ENCODE measurements at places on chromosomes 2 and 18.

GRCh38 chr2:241490825-241491506 lies 17.4 kb downstream of the STK25 start:
- DNase-seq: no peak

- no peak for DNase-seq
These were observed 2.0 kb downstream of the SP9 start for GRCh38 chr2:174336501-174337336.

GRCh38 chr18:75454022-75454795 lies 26.7 kb upstream of the SMIM21 start:
- DNase-seq: no peak

GRCh38 chr18:3453540-3454364 lies 3.8 kb downstream of the TGIF1 start:
- DNase-seq: no peak

GRCh38 chr18:24126155-24126961 lies 12.5 kb upstream of the CABYR start:
- no peak for DNase-seq

DNA sequence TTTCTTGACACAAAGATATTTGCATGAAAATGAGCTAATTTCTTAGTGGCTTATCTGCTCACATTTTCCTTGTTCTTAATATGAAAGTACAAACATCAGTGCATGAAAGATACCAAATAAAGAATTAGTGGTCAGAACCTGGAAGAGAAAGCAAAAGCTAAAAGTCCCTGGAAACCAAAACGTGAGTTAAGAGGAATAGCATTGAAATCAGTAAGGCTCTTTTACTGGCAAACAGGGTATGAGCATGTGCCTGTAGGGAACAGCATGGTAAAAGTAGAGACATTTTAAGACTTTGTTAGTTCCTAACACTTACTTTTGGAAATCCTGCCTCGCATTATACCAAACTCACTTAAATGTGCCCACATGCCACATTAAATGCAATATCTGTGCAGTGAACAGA lies 31.9 kb upstream of the CWC22 start:
- no peak for DNase-seq

DNA sequence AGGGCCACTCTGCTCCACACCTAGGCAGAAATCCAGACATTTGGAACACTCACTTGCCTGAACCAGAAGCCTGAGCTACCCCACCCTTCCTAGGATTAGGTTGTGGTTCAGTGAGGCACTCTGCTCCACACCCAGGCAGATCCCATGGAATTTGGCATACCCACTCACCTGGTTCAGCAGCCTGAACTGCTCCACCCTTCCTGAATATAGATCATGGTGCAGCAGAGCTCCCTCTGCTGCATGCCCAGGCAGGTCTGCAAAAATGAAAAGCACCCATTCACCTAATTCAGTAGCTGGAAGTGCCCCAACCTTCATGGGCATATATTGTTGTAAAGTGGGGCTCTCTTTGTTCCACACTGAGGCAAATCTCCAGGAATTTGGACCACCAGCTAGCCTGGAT lies 185.1 kb upstream of the CNTNAP5 start:
- DNase-seq: no peak

Data from amygdala (tissue), 56 donors.